ENCODE measurements at places on chromosomes 3 and 15.

DNA sequence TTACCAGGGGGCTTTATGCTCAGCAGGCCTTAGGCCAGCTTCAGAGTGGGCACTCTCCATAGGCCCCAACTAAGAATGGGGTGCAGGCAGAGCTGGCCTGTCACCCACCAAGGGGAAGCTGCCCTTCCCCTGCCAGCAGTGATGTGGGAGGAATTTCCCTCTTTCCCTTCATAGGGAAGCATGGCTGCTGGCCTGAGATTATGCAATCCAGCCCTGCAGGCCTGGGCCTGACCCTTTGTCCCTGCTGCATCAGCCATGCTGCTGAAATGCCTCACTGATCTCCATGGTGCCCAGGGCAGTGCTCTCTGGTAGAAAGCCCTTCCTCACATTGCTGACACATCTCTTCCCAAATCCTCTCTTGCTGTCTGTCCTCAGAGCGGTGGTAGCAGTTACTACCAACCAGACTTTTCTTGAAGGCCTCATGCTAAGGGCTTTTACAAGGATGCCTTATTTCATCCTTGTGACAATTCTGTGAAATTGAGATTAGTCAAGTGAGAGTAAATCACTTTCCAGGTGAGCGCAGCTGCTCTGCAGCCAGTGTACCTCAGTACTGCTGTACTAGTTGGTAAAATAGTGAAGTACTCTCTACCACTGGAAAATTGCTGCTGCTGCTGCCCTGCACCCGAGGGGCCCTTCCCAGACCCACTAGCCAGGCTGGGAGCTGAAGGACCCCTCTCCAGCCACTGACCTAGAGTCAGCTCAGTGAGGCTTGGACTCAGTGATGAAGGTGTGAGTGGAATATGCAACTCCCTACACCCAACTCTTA, 33.8 kb downstream of the MRAS start:
- DNase-seq, result peak; percentile 14

GRCh38 chr3:10395671-10396070, 74.8 kb upstream of the SEC13 start:
- DNase-seq, result no peak

GRCh38 chr15:79007066-79007465, 62.2 kb upstream of the CTSH start:
- DNase-seq, result peak; percentile 74

DNA sequence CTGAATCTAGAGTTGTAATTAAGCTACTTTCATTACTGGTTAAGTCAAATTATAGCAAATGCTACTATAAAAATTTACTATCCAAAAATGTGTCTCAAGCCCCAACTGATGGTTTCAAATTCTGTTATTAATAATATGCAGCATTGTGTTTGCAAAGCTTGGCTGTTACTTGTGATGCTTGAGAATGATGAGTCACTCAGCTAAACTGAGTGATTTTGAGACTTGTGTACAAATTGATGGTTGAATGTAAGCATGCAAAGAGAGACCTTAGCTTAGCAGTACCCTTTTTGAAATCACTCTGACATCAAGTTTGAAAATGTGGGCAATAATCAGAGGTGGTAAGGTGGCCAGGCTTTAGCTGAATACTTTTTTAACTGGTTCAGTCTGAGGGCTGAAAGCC, 27.6 kb downstream of the OPA1 start:
- DNase-seq, result no peak

DNA sequence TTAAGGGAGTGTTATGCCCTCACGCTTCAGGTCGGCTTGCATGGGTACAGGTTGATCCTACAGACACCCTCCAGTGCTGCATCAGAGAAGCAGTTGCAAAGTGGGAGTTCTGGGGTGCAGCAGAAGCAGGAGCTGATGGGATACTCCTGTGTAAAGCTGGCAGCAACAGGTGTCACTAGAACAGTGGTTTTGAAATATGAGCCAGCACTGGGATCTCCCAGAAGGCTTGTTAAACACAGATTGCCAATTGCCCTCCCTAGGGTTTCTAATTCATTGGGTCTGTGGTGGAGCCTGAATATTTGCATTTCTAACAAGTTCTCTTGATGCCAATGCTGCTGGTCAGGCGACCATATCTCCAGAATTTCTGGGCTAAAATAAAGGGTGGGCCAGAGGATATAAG, 350.4 kb downstream of the CLSTN2 start:
- no peak for DNase-seq

GRCh38 chr3:145739926-145740325, 421.1 kb downstream of the PLOD2 start:
- DNase-seq, result no peak

- no peak for DNase-seq
Observed at GRCh38 chr15:78244101-78244500, 9.7 kb upstream of the ACSBG1 start.

- no peak for DNase-seq
Observed at GRCh38 chr3:48601622-48601994, 6.5 kb upstream of the COL7A1 start.

DNA sequence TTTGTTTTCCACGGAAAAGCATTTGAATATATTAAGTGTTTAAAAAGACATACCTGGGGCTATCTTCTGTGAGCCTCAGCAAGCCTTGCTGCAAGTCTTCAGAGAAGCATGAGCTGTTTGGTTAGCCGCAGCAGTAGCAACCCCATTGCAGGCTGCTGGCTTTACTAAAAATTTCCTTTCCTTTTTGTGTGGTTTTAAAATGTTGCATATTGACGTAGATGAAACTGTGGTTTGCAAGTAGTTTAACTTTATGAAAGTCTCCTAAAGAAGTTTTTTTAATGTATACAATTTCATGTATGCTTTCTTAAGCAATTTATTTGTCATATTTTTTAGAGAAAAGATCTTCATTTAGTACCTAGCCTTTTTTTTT, at the start of gene GPR171:
GPR171 (minus strand) TSS at position 166 of the 370 bp plus-strand sequence. CDS start 3,830 bp downstream, outside the sequence.
- no peak for DNase-seq

DNA sequence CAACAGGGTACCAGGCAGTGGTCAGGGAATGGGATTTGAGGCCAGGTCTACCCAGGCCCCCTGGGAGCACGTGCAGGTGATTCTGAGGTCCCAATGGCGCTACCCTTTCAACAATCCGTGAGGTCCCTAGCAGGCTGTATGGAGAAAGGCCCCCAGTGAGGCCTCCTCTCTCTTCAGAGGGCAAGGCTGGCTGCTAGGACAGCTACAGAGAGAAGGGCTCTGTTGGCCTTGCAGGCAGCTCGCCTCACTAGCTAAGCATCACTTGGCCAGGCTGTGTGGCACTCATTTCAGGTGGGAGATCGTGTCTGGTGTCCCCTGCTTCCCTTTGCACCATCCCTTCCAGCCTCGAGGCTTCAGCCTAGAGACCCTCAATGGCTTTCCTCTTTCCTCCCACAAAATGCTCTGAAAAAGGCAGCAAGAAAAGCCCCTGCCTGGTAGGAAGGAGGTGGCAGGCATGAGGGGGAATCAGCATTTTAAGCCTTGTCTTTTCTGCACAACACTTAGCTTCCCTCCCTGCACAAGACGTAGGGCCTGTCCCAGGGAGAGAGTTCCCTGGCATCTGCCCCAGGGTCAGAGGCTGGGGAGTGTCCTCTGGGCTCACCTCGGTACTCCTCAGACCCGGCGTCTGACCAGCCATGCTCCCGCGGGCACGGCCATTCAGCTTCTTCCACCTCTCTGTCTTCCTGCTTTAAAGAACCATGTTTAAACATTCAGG, 111.8 kb downstream of the ASB7 start:
- DNase-seq, result no peak

- no peak for DNase-seq
Observed at GRCh38 chr15:71296315-71296679, 181.0 kb downstream of the THSD4 start.

DNA sequence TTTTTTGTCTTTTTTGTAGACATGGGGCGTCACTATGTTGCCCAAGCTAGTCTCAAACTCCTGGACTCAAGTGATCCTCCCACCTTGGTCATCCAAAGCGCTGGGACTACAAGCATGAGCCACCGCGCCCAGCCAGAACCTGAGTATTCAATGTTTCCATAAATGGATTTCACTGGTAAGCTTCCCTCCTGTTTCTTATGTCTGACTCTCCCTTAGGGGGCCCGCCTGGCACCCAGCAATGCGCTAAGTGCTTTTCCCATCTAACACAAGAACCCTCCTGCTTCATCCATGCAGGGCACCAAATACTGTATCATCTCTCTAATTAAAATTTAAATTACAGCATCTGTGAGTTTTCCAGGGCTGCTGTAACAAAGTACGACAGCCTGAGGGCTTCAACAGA, 44.9 kb downstream of the KLF15 start:
- DNase-seq, result no peak

DNA sequence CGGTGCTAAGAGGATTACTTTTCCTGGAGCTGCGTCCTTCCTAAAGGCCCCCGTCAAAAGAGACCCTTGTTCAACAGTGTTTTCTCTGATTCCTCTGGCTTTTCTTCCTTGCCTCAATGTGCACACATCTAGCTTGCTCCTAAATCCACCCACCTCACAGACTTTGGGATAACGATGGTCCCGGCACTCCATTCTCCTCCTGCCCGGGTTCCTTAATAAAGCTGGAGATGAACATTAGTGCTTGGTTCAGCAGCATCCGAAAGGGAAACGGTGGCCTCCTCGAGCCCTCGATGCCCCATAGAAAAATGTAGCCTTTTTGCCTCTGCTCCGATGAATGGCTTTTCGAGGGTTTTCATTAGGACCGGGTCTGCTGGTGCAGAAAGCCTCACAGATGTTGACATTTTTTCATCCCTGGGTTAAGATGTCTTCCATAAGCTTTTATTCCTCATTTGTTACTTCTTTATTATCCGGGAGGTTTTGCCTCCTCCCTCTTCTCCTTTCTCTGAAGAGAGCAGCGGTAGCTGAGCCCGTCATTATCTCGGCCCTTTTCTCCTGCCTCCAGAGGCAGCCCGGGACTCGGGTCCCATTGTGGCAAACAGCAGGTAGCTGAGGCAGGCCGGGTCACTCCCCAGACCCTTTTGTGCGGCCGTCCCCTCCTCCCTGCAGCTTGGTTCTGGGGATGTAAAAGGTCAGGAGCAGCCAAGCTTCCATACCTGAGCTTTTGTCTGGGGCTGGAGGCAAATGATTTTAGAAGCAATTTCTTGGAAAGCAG, 64.6 kb downstream of the CPN2 start:
- DNase-seq, result peak; percentile 97

GRCh38 chr15:66590435-66590834, 24.6 kb upstream of the LCTL start:
- no peak for DNase-seq

DNA sequence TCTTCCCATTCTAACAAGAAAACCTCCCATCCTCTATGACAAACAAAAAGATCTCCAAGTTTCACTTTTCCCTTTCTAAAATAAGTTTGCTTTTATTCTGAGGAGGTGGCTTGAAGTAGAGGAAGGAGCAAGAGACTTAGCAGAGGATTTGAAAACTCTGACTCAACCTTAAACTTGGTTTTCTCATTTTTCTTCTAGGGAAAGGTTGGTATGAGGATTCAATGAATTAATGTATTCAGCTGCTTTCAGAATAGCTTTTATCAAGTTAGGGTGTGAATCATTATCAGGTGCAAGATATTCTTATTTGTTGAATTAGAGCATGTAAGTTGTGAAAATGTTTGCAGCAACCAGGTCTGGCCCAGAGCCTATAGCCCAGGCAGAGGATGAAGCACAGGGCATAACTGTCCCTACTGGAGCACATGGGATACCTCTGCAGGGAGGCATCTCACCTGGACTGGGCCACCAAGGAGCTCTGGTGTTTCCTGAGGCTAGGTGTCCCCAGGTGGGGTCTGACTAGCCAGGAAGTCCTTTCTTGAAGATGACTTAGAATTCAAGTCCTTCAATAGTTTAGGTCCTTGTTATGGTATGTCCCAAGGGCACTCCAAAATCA, 42.3 kb downstream of the SATB1 start:
- no peak for DNase-seq

DNA sequence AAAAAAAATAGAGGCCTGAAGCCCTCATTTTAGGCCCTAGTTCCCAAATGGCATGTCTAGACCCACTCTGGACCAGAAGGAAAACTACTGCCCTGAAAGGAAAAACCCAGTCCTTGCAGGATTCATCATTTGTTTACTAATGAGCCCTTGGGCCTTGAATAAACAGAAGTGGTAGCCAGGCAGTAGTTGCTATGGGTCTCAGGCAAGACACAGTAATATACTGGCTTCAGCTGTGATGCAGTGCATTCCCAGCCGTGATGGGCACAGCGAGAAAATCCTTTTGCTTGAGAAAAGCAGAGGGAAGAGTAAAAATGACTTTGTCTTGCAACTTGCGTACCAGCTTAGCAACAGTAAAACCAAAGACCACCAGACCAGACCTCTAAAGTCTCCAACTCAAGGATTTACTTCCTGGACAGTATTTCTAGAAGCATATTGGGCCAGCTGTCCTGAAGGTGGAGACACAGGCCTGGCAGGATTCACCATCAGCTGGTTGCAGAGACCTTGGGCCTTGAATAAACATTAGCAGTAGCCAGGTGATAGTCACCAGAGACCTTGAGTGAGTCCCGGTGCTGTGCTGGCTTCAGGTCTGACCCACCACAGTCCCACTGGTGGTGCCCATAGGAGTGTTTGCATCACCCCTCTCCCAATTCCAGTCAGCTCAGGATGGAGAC, 208.3 kb upstream of the SLITRK3 start:
- no peak for DNase-seq

GRCh38 chr3:167785790-167786189, 50.3 kb downstream of the SERPINI1 start:
- no peak for DNase-seq

GRCh38 chr3:10251006-10251405, 2.7 kb downstream of the TATDN2 start:
- DNase-seq, result no peak

DNA sequence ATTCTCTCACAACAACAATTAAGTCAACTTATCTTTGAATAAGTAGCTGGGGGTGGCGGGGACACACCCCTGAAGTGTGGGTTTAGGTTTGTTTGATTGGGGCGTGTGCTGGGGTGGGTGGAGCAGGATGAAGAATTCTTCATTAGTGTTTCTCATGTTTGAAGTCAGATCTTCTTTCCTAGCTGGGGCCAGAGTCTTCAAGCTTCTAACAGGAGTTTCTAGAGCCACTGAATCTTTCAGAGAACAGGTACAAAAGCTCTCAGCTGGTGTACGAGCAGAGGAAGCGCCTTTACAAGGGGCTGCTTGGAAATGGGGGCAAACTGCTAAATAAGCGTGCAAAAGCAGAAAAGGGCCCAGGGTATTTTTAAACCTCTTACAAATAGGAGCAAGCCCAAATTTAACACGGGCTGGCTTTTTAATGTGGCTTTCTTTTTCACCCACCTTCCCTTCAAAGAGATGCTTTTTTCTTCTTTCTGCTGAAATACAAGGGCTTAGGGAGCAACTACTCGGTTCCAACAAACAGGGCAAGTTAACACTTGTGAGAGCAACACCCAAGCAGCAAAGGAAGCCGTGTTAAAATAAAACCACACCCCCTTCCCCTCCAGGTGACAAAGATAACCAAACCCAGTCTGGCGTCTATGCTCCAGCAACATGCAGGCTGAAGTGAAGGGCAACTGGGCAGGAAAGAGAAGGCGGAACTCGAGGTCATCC, 86.9 kb upstream of the RASGRP1 start:
- no peak for DNase-seq

GRCh38 chr3:148175214-148175613, 522.5 kb upstream of the AGTR1 start:
- DNase-seq, result no peak

- no peak for DNase-seq
Observed at GRCh38 chr3:81277853-81278252, 483.6 kb downstream of the GBE1 start.
